NCI-H226 (cell line): ENCODE measurements at places on chromosomes 3 and 15.

DNA sequence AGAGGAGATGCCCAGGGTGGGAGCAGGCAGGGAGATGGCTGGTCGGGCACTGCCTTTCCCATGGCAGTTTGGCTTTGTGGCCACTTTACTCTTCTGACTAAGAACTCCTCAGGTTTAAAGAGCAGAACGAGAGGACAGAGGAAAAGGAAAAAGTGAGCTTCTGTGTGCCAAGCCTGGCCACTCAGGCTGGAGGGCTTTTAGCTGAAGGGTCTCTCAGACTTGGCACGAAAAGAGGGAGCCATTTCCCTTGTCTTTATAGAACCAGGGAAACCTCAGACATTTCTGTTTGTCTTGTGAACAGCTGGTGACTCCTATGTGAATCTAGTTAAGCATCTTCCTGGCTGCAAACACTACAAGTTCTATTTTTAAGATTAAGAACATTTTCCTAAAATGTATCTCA, 23.3 kb upstream of the PSMD6 start:
- no peak for DNase-seq

GRCh38 chr3:146589899-146590508, 15.1 kb downstream of the PLSCR5 start:
- DNase-seq: peak; percentile 8

DNA sequence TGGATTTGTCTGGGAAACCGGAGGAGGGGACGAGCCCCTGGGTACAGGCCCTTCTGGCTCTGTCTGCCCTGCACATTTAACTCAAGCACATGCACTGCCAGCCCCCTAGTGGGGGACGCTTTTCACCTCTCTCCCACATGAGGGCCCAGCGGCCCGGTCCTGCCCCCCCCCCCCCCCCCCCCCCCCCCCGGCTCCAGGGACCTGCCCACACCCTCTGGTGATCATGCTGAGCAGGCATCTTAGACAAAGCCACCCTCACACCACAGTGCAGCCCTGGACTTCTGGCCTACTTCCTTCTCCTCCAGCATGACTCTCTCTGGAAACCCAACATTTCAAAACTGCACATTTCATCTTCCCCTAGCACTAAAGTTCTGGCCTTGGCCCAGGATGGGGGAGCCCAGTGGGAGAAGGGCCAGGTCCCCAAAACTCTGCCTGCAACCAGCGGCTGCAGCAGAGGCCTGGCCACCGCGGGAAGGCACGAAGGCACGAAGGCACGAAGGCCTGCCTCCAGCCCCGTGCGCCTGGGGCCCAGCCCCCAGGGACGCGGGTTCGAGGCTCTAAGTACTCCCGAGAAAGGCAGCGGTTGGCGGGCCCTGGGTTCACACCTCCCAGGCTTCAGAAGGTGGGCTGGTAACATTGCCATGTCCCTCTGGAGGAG, 14.1 kb downstream of the KLF15 start:
- DNase-seq: no peak

- no peak for DNase-seq
These were observed 196.2 kb upstream of the NSMCE3 start for GRCh38 chr15:29465816-29466215.

- no peak for DNase-seq
These were observed 23.6 kb downstream of the MLH1 start for GRCh38 chr3:37016903-37017302.
